ENCODE measurements at places on chromosomes 6 and 20.

- DNase-seq, result no peak
Measured at GRCh38 chr6:55447891-55448290, 120.6 kb downstream of the GFRAL start.

DNA sequence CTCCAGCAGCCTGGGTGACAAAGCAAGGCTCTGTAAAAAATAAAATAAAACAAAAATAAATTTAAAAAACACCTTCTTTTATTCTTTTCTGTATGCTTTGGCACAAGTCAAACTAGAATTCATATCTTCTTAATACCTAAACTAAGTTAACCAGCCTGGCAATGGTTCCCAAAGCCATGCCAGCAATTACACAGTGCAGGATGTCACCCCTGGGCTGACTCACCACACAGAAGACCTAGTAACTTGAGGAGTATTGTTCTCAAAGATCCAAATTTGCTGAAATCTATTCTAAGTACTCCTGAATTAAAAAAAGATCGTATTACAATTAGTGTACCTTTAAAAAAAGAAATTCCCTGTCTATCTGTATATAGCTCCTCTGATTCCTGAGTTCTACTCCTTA lies 162.7 kb upstream of the SGK1 start:
- no peak for DNase-seq

GRCh38 chr20:17377231-17377630 lies 150.4 kb downstream of the PCSK2 start:
- no peak for DNase-seq

- DNase-seq, result no peak
Measured at GRCh38 chr20:41175201-41175651, 37.9 kb downstream of the PLCG1 start.

DNA sequence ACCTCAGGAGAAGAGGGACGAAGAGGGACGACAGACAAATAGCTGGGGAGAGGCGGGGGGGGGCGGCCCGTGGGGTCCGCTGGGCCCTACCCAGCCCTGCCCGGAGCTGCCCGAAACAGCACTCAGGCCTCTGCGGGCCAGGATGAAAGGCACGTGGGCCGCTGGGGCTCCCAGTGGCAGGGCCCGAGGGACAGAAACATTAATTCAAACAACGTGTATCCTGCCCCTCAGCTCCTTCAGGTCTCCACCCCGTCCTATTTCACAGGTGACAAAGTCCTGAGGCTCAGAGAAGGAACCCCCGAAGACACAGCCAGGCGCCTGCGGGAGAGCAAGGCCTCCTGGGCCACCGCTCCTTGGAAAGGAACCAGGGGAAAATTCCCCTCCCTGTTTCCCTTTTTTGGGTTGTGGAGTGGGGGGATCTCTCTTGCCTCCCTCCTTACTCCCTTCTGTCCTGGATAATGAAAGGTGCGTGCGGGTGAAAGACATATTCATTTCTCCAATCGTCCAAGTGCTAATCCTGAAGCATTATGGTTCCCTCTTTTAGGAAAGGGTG lies 93.3 kb downstream of the RNASET2 start:
- no peak for DNase-seq

- no peak for DNase-seq
Measured at GRCh38 chr6:118876814-118877213, 17.1 kb upstream of the ASF1A start.

DNA sequence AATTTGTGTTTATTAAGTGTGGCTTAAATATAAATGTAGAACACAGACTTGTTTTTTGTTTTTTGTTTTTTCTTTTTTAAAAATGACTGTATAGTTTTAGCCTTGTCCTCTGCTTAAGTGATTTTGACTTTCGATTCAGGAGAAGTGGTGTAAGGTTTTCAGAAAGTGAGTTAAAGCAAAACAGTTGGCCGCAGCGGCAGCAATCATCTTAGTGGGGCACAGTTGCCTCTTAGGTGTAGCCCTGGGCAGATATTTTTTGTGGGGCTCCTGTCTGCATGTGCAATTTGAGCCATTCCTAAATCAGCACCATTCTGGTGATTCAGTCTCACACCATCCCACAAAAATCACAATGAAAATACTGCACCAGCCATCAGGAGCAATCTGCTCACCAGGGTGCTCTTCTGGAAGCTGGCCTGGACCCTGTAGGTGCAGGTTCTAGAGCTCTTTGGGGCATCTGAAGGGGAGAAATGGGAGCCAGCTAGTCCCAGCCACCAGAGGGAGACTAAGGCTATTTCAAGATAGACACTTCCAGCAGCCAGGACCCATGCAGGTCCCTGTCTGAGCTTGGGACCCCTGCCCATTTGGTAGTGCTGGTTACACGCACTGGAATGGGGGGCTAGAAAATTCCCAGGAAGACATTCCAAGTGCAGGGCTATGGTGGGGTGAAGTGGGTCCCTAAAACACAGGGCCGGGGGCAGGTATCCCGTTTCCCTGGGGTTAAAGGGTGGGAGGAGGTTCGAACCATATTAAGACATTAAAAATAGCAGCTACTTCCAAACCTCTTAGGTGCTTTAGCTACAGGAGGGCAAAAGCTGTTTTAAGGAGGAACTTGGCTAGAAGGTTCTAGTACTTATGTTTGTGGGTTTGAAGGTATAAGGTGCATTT lies 156.6 kb downstream of the NFATC2 start:
- no peak for DNase-seq

GRCh38 chr6:104572901-104573300 lies 286.8 kb downstream of the HACE1 start:
- no peak for DNase-seq

- DNase-seq, result no peak
Measured at GRCh38 chr6:20352346-20352745, 49.3 kb upstream of the E2F3 start.

DNA sequence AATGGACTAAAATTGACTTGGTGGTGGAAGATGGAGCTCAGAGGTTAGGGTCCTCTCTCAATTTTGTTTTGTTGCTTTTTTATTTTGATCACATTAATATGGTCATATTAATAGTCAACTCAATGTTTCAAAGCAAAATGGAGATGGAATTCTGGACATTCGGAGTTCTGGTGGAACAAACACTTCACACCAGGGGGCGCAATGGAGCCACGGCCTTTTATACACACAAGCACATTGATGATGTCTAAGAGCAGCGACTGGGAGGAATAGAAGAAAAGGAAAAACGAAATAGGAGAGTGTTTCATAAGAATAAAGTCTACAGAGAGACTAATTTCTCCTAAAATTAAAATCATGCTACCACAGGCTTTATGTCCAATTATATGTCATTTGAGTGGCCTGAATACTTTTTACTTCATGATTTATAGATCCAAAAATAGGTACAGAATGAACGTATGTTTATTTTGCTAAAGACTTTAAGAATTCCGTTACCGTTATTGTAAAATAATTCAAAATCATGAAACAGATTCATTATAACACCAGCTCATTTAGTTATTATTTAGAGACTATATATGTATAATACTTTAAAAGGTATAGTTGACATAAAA lies 197.6 kb upstream of the SASH1 start:
- peak; percentile 5 for DNase-seq

DNA sequence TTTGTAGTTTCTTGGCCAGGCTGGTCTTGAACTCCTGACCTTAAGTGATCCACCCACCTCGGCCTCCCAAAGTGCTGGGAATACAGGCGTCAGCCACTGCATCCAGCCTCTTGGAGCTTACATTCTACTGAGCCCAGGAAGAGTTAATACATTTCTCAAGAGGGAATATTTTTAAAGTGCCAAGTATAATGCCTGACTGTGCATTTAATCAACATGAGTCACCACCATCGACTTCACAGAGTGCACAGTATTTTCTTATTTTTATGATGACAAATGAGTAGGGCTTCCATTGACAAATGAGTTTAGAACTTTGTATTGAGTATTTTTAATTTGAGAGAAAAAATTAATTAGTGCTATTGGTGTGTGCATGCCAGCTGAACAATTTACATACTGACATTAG lies 72.2 kb downstream of the SASH1 start:
- no peak for DNase-seq

DNA sequence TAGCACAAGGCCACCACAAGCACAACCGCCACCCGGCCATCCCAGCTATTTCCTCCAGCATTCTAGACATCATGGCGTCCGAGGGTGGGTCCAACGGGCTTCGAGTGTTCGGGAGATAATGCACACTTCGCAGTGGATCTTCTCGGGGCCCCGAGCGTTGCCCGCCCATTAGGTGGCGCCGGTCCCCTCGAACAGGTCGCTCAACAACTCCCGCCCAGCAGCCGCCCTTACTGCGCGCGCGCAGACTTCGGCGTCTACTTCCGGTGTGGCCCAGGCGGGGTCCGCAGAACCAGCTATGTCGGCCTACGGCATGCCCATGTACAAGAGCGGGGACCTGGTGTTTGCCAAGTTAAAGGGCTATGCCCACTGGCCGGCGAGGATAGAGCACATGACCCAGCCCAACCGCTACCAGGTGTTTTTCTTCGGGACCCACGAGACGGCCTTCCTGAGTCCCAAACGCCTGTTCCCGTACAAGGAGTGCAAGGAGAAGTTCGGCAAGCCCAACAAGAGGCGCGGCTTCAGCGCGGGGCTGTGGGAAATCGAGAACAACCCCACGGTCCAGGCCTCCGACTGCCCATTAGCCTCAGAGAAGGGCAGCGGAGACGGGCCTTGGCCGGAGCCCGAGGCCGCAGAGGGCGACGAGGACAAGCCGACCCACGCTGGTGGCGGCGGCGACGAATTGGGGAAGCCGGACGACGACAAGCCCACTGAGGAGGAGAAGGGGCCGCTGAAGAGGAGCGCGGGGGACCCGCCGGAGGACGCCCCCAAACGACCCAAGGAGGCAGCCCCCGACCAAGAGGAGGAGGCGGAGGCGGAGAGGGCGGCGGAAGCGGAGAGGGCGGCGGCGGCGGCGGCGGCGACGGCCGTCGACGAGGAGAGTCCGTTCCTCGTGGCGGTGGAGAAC lies at the start of gene HDGFL1:
Gene HDGFL1 (plus strand): TSS at position 286 of the 904 bp plus-strand sequence. CDS start 10 bp downstream, at position 296.
- DNase-seq, result no peak

DNA sequence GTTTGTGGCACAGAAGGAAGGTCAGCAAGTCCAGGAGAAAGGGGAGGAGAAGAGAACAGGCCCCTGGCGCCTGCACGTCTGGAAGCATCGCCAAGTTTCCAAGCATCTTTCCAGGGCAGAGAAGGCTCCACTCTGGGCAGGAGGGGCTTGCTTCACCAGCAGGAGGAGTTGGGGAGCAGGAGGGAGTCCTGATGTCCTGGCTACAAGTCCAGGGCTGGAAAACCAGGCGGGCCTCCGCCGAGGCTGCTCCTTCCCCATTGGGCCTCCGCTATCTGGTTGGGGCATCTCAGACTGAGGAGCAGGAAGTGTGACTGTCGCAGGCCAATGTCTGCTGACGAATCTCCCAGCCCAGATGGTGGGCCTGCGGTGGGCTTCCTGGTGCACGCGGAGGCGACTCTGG lies 421.9 kb downstream of the PREX1 start:
- DNase-seq, result no peak

- DNase-seq, result no peak
Measured at GRCh38 chr20:20230741-20231140, 137.2 kb upstream of the INSM1 start.

- no peak for DNase-seq
Measured at GRCh38 chr20:41854765-41855164, 236.6 kb upstream of the CHD6 start.

GRCh38 chr6:45479834-45480751 lies 102.4 kb upstream of the SUPT3H start:
- no peak for DNase-seq

DNA sequence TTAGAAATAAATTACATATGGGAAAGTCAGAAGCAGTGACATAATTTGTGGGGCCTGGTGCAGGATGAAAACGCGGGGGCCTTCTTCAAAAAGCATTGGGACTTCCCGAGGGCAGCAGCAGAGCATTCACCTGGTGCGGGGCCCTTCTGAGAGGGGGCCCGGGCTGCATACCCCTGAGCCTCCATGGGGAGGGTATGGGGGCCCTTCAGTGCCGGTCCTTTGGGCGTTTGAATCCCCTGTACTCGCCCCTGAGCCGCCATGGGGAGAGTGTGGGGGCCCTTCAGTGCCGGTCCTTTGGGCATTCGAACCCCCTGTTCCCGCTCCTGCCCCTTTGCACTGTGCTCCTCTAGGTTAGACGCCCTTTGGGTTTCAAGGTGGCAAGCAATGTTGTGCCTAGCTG lies 283.5 kb downstream of the CDH4 start:
- no peak for DNase-seq

DNA sequence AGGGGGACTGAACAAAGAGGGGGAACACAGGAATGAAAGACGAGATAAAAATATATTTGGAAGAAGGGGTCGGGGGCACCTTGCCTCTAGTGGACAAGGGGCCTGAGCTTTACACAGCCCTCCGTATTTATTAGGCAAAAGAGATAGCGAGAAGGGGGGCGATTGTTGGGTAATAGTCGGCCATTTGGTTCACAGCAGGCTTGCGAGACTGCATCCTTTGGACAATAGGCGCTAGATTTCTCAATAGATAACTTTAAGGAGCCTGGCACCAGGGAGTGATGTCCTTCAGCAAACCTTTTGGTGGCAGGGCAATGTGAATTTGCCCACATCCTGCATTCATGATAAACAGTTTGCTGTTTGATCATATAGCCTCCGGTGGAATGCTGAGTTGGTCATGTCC lies 3.0 kb upstream of the NANP start:
- DNase-seq, result no peak

DNA sequence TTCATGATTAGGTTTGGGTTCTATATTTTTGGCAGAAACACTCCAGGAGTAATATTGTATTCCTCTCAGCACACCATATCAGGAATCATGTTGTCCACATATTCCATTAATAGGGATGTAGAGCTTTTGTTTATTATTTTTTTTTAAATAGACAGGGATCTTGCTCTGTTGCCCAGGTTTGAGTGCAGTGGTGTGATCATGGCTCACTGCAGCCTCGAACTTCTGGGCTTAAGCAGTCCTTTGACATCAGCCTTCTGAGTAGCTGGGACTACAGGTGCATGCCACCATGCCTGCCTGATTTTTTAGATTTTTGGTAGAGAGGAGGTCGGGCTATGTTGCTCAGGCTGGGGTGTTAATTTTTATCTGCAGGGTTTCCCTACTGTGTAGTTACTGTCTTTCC lies 12.0 kb downstream of the SCAF8 start:
- no peak for DNase-seq

- DNase-seq, result no peak
Measured at GRCh38 chr6:45818655-45819054, 197.0 kb downstream of the CLIC5 start.

DNA sequence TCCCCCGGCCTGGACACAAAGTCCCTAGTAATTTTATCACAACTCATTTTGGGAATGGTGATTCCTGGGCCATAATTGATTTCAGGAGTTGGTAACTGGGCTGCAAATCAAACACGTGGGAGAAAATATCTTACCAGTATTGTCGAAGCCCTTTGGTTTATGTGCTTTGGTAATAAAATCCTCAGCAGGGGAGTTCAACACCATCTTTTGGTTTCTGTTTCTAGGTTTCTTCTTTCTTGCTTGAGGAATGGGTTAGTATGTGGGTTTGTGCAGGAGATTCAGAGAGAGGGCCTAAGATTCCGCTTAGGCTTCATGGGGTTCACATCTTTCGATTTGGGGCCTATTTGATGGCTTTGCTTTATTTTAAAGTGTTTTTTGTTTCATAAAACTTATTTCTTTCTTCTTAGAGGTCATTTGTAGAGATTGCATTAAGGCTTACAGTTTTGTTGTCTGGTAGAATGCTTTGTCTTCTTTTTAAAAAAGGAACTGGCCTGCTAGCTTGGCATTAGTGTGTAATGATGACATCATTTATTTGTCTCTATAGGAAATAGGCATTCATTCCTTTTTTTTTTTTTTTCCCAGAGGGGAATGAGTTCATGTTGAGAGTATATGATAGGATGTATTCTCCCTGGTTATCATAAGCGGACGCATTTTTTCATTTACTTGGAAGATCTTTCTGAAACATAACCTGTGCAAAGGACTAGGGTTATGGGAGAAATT lies 45.8 kb downstream of the CYP24A1 start:
- no peak for DNase-seq

GRCh38 chr20:49641683-49642656 lies 71.7 kb downstream of the B4GALT5 start:
- no peak for DNase-seq

Data from CD8-positive, alpha-beta T cell (primary cell).